ENCODE measurements at places on chromosomes 13 and 19.

DNA sequence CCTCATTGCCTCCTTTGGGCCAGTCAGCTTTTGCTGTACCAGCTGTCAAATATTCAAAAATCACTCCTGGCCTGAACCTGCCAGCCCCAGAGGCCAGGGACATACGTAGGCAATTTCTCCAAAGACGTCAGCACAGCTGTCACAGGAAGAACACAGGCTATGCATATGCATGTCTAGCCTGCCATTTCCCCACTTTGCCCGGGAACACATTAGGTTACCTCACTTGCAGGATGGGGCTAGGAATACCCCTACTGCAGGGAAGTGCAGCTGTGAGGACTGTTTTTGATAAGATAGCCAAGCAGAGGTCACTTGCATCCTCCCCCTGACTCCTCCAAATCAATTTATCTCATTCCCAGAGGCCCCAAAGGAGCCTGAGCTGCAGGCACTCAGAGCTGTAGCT is 2.8 kb downstream of the ZNF667 start:
- DNase-seq = no peak

GRCh38 chr13:21175656-21176214 is 617 bp downstream of the SKA3 start:
- no peak for DNase-seq

DNA sequence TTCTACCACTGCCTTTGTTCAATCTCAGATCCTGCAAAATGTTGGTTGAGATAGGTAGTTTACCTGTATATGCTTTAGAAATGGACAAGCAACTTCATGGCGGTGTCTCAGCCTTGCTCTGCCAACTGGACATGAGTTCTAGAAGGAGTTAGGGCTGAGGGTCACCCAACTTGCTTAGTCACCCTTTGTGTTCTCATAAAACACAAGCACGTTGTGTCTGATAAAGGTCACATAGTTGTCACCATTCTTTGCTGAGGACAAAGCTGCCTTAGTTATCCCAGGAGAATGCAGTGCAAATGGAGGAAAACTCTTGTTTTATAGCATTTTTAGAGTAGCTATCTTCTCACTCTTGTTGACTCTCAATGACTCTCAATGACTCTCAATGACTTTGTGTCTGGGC is 218.4 kb upstream of the TMTC4 start:
- DNase-seq = no peak

DNA sequence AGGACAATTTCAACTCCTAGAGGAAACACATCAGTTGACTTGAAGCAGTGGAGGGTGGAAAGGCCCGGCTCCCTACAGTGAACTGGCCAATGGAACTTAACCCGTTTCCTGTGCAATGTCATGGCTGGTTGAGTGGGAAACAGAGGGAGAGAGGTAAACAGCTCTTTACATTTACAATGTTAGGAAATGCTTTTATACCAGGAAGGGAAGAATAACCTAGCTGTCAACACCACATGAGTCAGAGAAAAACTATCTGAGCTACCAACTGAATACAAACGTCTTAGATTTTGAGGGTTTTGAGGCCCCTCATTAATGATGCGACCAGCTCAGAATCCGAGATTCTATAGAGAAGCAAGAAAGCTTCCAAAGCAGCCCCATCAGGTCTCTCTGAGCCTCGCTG is 36.7 kb downstream of the CARD8 start:
- DNase-seq = no peak

DNA sequence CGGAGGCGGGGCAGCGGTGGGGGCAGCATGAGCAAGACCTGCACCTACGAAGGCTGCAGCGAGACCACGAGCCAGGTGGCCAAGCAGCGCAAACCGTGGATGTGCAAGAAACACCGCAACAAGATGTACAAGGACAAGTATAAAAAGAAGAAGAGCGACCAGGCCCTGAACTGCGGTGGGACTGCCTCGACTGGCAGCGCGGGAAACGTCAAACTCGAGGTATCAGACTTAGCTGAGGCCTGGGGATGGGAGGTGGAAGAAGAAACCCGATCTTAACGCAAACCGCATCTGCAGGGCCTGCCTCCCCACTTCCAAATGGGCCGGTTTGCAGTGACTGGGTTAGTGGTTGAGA is 693 bp downstream of the RFXAP start:
- peak; percentile 23 for DNase-seq

All from AML-193 (cell line).